CD4-positive, CD25-positive, alpha-beta regulatory T cell (primary cell): ENCODE measurements at places on chromosomes 4 and X. TPM values are rescaled to one million over a fixed set of nuclear protein-coding genes. Genes with fewer than 3 reads are reported as not detected.

The NXF2 gene
- not detected for polyA plus RNA-seq

DNA sequence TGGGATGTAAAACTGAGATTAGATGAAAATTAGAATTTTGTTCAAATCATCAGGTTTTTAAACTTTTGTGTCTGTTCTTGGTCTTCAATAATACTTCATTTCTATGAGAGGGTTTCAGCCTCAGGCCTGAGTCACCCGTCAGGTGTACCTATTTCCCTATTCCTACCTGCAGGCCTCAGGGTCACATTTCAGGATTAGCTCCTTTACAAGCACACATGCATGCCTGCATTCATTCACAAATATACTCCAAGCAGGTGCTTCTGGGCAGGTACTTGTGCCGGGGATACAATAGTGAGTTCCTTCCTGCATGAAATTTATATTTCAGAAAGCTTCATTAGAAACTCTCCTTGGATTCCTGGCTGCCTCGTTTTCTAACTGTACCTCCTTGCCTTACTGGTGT, 114.9 kb downstream of the SHISA3 start:
- H3K4me3 ChIP-seq: no peak overlapping the region
- peaks cover 2% of the 10 kb centered on the region for H3K36me3 ChIP-seq
- no peak for DNase-seq
- H3K27me3 ChIP-seq: no peaks in the 10 kb centered on the region

- H3K27me3 ChIP-seq: no peaks in the 10 kb centered on the region
- H3K4me1 ChIP-seq: no peaks in the 10 kb centered on the region
- H3K27ac ChIP-seq: no peak overlapping the region
These were observed 367.8 kb upstream of the SLC7A11 start for GRCh38 chr4:138609943-138610350.

DNA sequence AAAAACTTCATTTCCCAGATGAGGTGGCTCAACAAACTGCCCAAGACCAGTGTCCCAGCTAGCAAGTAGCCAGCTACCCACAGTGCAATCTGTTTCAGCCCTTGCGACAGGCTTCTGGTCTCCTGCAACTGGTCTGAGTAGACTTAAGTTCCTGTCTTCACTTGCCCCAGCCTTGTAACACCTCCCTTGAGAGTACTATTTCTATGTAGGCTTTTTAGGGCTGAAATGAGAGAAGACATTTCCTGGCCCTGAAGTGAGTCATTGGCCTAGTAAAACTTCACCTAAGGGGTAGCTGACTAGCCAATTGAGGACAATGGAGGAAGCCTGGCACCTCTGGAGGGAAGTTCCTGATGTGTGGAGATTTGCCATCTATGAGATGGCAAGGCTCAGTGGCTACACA, 80.1 kb upstream of the STIM2 start:
- H3K27me3 ChIP-seq: no peaks in the 10 kb centered on the region
- no peak overlapping the region for H3K4me3 ChIP-seq
- no peaks in the 10 kb centered on the region for H3K36me3 ChIP-seq
- no peak for DNase-seq
